Stimulated activated CD4-positive, alpha-beta T cell treated with anti-CD3 and anti-CD28 coated beads, Interleukin-15, amount 100 ng/mL, for 1 hour (primary cell): ENCODE measurements at places on chromosomes 3 and 15.

DNA sequence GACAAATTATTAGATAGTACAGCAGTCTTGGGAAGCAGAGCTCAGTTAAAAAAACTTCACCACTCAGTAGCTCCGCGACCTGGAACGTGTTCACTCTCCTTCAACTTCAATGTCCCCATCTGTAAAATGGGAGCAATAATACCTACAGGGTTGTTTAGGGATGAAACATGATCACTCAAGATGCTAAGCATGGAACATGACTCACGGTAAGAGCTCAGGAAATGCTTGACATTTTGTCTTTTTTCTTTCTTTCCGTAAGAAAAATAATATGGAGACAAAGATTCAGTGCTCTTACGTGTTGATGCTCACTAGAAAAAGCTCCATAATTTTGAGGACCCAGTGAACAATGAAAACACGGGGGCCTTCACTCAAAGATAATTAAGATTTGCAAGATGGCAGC, 606.7 kb upstream of the MDFIC2 start:
- no peak for DNase-seq

DNA sequence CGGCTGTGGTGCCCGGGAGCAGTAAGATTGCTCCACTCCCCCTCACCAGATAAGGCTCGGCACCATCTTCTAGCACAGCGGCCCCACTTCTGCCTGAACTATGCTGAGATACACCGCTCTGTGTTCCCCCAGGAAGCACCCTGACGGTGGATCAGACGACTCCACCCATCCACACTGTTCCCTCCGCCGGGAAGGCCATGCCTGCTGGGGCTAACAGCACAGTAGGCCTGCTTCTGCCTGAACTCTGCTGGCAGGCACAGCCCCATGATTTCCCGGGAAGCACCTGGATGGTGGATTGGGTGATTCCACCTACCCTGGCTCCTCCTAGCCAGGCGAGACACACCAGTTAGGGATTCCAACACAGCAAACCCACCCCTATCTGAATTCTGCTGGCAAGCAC, 36.3 kb upstream of the PPM1L start:
- DNase-seq = no peak

GRCh38 chr3:111650378-111651275, 55.5 kb upstream of the ZBED2 start:
- DNase-seq = no peak

GRCh38 chr3:174016186-174016585, 618.6 kb downstream of the NLGN1 start:
- DNase-seq = no peak

DNA sequence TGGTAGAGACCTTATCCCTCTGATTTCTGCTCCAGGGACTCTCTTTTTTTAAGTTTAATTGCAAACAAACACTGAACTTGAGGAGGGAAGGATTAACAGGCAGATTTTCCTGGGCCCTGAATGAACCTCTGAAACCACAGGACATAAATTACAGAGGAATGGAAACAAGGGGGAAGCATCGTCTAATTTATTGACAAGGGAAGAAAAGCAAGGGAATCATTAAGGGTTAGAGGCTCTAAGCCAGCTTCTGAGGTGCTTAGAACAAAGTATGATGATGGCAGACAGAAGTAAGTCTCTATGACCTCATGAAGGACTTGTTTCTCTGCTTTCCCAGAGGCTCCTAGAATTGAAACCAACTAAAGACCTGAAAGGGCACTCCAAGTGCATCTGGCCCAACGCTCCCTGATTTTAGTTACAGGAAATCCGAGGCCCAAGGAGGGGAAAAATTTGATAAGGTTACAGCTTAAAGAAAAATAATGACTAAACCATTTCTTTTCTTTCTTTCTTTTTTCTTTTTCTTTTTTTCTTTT, 244.7 kb upstream of the NR2E3 start:
- no peak for DNase-seq

- DNase-seq = no peak
Measured at GRCh38 chr3:4990069-4990468, 10.8 kb downstream of the BHLHE40 start.

DNA sequence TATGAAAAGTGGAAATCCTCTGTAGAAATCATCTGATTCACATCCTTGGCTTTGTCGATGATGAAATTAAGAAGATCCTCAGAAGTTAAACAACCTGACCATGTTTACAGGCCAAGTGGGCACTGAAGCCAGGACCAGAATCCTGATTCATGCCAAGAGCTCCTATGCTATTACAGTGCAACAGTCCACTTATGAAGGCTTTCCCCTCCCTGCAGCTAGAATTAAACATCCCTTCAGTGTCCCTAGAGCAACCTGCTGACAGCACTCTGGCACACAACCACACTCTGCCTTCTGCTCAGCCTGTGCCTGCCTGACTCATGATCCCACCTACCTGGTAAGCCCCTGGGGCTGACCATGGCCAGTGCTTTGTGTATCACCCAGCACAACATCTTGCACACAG, 33.8 kb downstream of the TXNRD3 start:
- no peak for DNase-seq

- no peak for DNase-seq
Measured at GRCh38 chr3:112605285-112605684, 35.7 kb downstream of the CCDC80 start.

DNA sequence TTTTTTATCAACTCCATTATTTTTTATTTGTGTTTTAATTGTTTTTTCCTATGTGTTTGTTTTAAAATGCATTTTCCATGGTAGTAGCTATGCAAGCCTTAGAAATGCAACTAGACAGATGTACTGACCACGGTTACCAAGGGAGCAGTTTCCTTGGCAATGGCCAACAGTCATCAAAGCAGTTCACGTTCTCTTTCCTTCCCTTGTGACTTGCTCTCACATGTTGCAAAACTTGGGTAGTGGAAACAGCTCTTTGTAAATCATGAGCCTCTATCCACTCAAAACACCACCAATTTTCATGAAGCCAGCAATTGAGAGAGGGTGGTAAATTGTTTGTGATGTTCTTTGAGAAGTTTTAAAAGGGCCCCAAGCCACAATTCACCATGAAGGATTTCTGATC, 499.4 kb upstream of the MDFIC2 start:
- no peak for DNase-seq

GRCh38 chr3:59234884-59235633, 185.2 kb upstream of the CFAP20DC start:
- DNase-seq = no peak

GRCh38 chr3:148084931-148085330, 612.8 kb upstream of the AGTR1 start:
- DNase-seq = no peak

DNA sequence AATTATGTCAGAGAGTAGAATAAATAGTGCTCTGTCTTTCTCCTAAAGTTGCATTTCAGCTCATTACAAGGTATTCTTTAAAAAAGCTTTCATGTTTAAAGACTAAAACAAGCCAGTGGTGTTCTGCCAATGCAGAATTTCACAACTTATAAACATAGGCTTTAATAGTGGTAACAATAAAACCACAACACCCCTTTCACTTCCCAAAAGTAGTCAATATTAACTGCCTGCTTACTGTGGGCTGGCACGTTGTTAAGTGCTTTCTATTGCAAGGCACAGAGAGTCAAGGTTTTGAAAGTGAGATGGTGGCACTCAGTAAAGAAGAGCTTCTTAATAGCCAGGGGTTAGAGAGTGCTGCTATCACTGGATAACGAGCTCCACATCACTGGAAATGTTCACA, 8.4 kb upstream of the RTP1 start:
- DNase-seq = no peak

DNA sequence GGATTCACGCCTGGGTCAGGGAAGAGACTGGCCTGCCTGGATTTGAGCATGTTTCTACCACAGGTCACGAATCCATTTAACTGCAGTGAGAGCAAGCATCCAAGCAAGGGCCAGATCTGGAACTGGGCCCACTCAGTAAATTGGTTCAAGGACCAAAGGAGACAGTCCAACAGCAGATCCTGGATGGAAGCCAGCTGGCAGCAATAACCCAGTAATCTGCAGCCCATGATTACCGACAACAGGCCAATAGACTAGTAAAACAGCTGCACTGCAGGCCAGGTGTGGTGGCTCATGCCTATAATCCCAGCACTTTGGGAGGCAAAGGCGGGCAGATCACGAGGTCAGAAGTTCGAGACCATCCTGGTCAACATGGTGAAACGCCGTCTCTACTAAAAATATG, 11.8 kb downstream of the SAMD7 start:
- DNase-seq = no peak

GRCh38 chr3:134146666-134147065, 104.0 kb downstream of the RYK start:
- DNase-seq = no peak

DNA sequence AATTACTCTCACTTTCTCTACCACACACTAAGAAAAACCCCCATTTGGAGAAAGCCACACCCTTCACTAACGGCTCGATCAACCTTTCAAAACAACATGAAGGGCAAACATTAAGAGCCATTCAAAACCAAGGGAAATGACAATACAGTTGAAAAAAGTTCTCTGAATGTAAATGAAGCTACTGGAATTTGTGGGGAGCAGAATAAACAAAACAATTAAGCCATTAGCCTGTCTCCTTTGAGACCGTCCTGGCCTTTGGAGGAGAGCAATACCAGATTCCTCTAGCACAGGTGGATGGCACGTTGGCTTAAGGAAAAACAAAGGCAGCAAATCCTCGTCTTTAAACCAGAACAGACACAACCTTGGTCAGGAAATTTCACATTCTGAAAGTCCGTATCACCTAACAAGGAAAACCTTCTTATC, 18.7 kb downstream of the MYO1E start:
- DNase-seq = no peak

- DNase-seq = no peak
Measured at GRCh38 chr3:141811348-141811747, 48.1 kb downstream of the GRK7 start.

- no peak for DNase-seq
Measured at GRCh38 chr15:91853948-91854638, 585 bp downstream of the SLCO3A1 start.

DNA sequence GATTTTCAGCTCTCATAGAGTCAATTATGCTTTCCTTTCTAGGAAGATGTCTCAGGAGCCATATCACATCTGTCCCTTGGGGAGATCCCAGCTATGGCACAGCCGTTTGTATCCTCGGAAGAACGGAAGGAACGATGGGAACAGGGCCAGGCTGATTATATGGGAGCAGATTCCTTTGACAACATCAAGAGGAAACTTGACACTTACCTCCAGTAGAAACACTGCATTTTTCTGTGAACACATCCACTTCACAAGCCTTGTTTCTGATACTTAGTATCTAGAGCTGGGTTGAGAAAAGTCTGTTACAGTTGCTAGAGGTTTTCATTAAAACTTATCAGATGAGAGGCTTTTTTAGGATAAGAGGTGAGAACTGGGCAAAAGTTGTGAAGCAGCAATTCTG, 35.4 kb downstream of the GYG1 start:
- no peak for DNase-seq

DNA sequence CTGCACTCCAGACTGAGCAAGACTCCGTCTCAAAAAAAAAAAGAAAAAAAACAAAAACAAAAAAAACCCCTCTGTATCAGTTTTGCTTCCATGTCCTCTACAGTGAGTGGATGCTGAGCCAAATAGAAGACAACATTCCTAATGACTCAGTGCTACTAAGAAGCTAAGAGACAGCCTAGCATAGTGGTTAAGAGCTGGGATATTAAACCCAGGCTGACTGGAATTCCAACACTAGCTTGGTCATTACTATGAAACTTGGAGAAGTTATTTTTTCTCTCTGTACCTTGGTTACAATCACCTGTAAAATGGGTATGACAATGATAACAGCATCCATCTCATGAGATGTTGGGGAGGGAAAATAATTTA, 60.9 kb upstream of the PYGO1 start:
- no peak for DNase-seq

- no peak for DNase-seq
Measured at GRCh38 chr3:126057501-126057819, 26.5 kb downstream of the SLC41A3 start.

DNA sequence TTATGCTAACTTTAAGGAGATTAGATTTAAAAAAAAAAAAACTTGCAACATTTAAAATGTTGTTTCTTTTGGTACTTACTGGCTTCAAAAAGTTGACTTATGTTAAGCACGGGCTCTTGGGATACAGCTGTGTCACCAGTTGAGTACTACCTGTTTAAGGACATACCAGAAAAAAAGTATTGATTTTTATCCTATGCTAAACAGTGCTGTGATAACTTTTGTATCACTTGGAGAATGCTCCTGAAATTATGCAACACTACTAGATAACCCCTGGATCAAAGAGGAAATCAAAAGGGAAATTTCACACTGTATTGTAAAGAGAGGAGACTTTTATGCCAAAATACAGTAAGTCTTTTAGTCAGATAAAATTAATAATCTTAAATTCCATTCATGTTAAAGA, 77.7 kb downstream of the SLMAP start:
- no peak for DNase-seq

- DNase-seq = no peak
Measured at GRCh38 chr3:4776399-4776979, 202.7 kb upstream of the BHLHE40 start.

- no peak for DNase-seq
Measured at GRCh38 chr3:12273045-12273695, 15.7 kb upstream of the PPARG start.

DNA sequence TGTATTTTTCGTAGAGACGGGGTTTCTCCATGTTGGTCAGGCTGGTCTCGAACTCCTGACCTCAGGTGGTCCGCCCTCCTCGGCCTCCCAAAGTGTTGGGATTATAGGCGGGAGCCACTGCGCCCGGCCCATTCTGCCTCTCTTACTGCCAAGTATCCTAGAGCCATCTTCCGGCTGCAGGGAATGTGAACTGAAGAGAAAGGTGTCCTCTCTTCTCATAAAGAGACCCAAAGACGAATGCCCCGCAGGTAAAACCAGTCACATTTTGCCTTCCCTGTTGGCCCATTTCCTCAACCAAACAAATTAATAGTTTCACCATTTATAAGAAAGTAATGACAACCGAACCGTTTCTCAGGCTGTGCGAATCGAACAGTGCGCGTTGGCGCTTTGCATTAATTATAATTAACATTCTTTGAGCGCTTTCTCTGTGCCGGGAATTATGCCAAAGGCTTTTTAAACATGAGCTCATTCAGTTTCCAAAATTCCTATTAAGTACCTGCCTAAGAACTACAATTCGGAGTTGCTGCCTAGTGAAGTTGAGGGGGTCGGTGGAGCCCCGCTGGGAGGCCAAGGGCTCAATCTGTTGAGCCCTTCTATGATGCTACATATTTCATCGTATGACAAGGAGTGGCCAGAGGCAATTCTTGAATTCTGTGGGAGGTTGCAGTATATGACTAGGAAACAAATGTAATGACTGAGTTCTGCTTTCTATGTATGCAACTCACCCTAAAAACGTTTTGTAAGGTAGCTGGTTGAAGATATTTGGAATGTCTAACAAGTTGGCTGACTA, 819 bp upstream of the RPL24 start:
- no peak for DNase-seq

GRCh38 chr15:72271895-72272212, 500 bp downstream of the PARP6 start:
- DNase-seq = no peak

DNA sequence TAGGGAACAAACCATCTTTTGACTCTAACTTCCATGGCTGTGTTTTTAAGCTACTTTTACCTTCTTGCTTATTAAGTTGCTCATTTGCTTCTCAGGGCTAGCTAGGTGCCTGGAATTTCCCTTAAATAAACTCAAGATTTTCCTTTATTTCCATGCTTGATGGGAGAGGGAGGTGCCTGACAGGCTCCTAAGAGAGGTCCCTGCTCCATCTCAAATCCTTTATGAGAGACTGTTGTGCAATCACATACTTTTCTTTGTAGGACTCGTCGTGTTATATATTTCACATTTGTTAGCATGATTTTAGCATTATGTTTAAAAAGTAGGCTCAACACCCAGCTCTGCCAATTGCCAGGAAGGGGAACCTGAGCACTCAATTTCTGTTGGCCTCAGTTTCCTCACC, 95.7 kb downstream of the SAMMSON start:
- DNase-seq = no peak

GRCh38 chr15:33963831-33964664, 4.2 kb upstream of the CHRM5 start:
- DNase-seq = no peak
